NCI-H510A treated with DMSO at 0.1 percent for 48 hours (cell line): ENCODE measurements at places on chromosomes 4 and X.

DNA sequence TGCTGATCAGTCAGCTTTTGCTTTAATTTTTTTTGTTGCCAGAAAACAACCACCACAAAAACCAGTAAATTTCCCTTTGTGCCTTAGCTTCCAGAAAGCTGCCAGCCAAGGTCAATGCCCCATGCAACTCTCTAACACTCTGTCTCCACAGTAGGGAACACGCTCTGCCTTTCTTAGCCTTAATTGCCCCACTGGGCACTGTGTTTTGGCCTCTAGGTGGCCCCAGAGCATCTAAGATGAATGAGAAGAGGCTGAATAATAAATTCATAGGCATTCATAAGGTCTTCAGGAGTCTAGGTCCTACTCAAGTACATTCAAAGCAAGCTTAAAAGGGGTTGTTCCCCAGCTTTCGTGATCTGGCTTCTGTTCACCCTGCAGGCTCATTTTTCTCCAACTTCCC lies 57.7 kb upstream of the PASD1 start:
- no peak for DNase-seq

DNA sequence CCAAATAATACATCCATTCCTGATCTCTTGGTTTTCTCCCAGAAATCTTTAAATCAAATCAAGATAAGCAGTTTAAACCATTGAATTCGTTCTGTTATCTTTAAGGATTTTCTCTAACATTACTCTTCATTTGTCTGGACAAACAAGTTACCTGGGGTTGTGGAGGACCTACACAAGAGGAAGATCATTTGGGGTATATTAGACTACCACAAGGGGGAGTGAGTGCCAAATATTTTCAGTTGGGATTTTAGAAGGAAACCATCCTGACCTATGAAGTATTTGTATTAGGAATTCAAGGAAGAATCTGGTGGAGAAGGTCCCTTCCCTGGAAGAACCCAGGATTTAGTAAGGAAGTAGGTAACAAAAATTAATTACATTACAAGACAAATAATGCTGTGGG lies 12.0 kb upstream of the DCHS2 start:
- peak; percentile 6 for DNase-seq

DNA sequence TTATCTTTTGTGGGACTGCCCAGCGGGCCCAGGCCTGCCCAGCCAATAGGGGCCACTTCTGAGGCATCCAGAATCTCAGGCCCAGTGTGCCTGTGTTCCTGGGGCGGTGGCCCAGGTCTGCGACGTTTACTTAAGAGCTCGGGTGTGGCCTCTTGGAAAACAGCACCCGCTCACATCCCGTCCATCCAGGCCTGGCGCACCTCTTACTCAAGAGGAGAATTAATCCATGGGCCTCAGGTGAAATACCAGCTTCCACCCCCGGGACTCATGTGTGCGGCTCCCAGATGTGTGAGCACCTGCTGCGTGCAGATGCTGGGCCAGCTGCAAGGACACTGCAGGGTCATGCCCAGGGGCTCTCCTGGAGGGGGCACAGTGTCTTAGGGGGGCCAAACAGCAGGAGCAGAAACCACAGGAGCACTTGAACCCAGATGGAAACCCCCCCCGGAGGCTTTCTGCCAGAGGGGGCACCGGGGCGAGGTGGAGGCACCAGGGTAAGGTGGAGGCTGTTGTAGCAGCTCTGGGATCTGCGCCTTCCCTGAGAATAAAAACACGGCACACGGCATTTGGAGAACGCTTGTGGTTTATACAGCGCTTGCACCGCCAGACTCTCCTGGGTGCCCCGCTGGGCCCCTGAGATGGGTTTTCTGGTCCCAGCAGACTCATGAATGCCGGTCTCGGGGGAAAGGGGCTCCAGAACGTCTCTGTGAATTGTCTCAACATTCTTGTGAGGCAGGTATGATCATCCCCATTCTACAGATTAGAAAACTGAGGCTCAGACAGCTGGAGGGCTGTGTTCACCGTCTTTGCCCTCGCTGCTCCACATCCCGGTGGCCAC lies 2.8 kb downstream of the PSAPL1 start:
- DNase-seq, result peak; percentile 16

GRCh38 chr4:128863312-128864075 lies 54.0 kb downstream of the JADE1 start:
- peak; percentile 42 for DNase-seq

GRCh38 chr4:112147697-112148096 lies 2.4 kb downstream of the FAM241A start:
- DNase-seq, result no peak

- no peak for DNase-seq
Observed at GRCh38 chrX:37787423-37787869, 7.6 kb downstream of the CYBB start.

- no peak for DNase-seq
Observed at GRCh38 chrX:150361070-150361776, 1.9 kb upstream of the MAMLD1 start.

DNA sequence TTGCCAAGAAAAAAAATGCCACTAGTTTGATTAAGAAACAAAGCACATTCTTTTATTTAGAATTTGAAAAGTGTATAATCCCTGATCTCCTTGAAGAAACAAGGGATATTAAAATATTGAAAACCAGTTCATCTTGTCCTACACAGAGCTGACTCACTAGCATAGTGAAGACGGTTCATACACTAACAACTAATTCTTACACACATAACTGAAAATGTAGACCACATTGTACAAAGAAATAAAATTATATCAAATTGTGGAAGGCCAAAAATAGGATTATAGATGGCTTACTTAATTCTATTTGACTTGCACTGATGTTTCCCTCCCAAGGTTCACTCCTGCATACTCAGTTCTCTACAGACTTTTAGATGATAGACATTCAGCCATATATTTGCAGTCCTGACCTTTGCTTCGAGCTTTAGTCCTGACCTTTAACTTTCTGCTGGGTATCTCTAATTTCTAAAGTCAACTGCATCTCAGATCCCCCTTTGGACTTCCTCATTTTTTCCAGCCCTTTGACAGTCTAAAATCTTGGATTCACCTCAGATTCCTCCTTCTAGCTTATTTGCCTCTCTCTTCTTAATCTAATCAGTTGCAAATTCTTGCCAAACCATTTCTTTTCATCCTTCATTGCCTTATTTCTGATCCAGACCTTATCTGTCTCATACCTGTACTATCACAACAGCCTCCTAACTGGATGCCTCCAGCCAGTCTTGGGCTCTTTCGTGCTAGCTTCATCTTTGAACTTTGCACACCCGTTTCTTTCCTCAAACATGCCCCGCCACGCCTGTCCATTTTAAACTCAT lies 4.5 kb upstream of the WWC2 start:
- no peak for DNase-seq

DNA sequence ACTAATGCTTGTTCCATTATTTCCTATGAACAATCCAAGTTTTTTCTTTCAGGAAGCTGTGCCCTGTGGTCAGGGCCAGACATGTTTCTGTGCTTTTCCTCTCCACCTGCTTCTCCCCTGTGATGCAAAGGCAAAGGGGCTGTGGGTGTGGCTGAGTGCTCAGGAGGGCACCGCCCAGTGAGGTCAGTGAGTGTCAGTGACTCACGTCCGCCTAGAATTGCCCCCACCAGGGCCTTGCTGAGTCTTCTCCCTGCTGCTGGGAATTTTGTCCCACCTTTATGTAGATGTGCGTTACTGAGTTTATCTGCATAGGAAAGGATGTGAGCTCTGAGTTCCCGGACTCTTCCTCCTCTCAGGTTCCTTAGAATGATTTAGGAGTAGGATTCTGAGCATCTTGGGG lies 283.2 kb downstream of the DCHS2 start:
- DNase-seq, result no peak

- no peak for DNase-seq
Observed at GRCh38 chr4:78343682-78344081, 207.9 kb upstream of the ANXA3 start.

DNA sequence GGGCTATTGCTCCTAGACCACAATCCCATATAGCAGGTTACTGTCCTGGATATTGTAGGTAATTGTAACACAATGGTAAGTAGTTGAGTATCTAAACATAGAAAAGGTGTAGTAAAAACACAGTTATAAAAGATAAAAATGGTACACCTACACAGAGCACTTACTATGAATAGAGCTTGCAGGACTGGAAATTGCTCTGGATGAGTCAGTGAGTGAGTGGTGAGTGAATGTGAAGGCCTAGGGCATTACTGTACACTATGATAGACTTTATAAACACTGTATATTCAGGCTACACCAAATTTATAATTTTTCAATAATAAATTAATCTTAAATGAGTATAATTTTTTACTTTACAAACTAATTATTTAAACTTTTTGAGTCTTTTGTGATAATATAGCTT lies 425.7 kb downstream of the PABPC4L start:
- DNase-seq, result no peak

DNA sequence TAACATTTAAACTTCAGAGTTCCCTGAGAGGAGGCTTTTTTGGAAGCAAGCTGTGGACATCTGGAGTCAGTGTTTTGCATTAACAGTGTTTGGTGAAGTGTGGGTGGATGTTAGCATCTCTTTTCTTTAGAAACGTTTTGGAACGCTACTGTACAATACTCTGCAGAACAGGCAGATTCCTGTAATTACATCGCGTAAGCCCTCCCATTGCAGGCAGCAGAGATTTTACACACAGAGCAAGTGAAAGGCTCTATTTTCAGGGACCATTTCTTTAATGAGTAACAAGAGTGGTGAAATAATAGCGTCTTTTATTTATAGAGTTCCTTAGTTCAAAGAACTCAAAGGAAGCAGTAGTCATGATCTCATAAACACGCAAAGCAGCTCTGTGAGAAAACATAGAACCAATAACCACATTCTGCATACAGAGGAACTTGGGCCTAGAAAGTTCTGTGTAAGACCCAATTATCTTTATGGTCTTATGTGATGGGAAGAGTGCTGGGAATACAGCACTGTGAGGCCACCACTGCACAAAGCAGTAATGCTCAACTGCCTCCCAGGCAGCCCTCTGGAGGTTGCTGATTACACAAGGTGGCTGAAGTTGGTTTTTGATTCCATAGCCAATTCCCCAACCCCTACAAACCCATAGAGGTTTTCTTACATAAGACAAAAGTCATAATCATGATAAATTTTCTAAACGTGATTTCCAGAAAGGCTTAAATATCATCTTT lies 298.7 kb upstream of the EPHA5 start:
- DNase-seq, result no peak

DNA sequence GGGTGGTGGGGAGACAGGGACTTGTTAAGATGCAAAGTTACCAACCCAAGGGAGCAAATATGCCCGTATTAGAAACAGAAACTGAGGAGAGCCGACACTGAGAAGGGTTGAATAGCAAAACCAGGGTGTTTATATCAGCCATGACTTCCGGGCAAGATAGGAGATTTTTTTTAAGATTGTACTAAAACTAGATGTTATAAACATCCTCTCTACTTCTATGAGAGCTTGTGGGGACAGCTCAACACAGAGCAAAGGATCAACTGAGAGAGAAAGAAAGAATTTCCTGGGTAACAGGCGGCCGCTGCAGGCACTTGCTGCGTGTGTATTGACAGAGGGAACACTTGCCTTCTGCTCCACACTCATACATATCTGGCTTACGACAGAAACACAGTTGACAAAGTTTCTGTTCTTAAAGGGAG lies 49.1 kb upstream of the FBXW7 start:
- DNase-seq, result no peak

- DNase-seq, result no peak
Observed at GRCh38 chrX:129590596-129590995, 50.5 kb downstream of the OCRL start.

DNA sequence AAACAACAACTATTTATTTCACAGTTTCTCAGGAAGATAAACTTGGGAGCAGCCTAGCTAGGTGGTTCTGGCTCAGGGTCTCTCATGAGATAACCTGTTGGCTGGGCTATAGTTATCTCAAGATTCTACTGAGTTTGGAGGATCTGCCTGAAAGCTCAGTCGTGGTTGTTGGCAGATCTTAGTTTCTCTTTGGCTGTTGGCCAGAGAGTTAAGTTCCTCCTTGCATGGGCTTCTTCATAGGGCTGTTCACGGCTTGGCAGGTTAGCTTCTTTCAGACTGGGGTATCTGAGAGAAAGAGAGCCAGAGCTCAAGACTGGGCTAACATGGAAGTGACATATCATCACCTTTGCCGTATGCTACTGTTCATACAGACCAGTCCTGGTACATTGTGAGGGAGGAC lies 28.7 kb downstream of the SEC24B start:
- DNase-seq, result no peak

GRCh38 chr4:1379351-1379781 lies 26.9 kb downstream of the NKX1-1 start:
- no peak for DNase-seq

DNA sequence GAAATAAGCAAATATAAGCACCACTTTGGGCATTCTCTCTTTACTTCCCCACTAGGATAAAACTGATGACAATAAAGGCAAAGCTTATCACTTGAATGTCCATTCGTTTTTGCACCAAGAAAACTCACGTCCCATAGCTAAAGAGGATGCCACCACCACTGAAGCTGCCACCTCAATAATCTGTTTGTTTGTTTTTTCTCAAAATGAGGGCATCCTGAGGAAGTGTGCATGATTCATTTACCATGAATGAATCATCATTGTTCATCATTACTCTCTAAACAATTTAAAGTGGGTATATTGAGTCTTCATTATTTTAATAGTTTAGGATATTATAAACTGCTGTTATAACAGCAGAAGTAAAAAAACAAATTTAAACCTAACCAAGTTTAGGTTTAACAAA lies 168.2 kb downstream of the DCTD start:
- no peak for DNase-seq

- DNase-seq, result no peak
Observed at GRCh38 chrX:16308773-16309172, 141.5 kb downstream of the MAGEB17 start.

GRCh38 chr4:85370400-85371032 lies 104.4 kb upstream of the ARHGAP24 start:
- DNase-seq, result peak; percentile 20

DNA sequence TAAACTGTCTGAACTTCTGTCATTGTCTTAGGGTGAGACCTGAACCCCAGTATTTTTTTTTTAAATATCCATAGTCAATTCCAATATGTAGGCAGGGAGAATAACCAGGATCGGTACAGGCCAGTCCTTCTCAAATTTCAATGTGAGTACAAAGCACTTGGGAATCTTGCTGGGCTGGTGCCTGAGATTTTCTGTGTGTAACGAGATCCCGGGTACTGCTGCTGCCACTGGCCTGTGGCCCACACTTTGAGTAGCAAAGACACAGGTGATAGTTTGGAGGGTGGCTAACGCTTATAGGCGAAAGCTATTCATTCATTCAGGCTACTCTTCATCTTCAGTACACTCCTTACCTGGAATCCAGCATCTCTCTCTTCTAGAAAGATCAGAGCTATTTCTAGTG lies 923.6 kb upstream of the TENM3 start:
- peak; percentile 56 for DNase-seq
